ENCODE measurements at places on chromosomes 12 and 14. TPM values are rescaled to one million over a fixed set of nuclear protein-coding genes. Genes with fewer than 3 reads are reported as not detected.

The ISM2 gene
- total RNA-seq: not detected

The AMHR2 gene
- not detected for total RNA-seq

The ABHD12B gene
- not detected for total RNA-seq

The TOMM20L gene
- not detected for total RNA-seq

The NRXN3 gene
- under 0.01 TPM for total RNA-seq

The CLMN gene
- total RNA-seq: 3.9 TPM

The COX8C gene
- total RNA-seq: not detected

The DNAH10 gene
- under 0.01 TPM for total RNA-seq

The CLEC9A gene
- total RNA-seq: not detected

The GZMB gene
- not detected for total RNA-seq

The GLTP gene
- 667 TPM for total RNA-seq

The KLHL33 gene
- not detected for total RNA-seq

The TMCC3 gene
- 8.8 TPM for total RNA-seq

The LRIG3 gene
- 30.6 TPM for total RNA-seq

The KERA gene
- total RNA-seq: not detected

The EGLN3 gene
- total RNA-seq: 48.7 TPM

The ZNF84 gene
- total RNA-seq: 22.4 TPM

The ITGB7 gene
- 8.4 TPM for total RNA-seq

The BBOF1 gene
- total RNA-seq: 1.3 TPM

The DBX2 gene
- total RNA-seq: not detected

The STYX gene
- total RNA-seq: 14.3 TPM

The ATP6V1D gene
- 155 TPM for total RNA-seq

The FKBP11 gene
- 12.4 TPM for total RNA-seq

Data from bronchial epithelial cell (primary cell).